ENCODE measurements at places on chromosomes 3 and 15.

GRCh38 chr3:134237454-134238145, 13.1 kb downstream of the RYK start:
- DNase-seq, result no peak

- no peak for DNase-seq
Measured at GRCh38 chr3:56916716-56917360, 115.1 kb upstream of the ARHGEF3 start.

GRCh38 chr3:39105687-39106063, 1.8 kb downstream of the GORASP1 start:
- no peak for DNase-seq

DNA sequence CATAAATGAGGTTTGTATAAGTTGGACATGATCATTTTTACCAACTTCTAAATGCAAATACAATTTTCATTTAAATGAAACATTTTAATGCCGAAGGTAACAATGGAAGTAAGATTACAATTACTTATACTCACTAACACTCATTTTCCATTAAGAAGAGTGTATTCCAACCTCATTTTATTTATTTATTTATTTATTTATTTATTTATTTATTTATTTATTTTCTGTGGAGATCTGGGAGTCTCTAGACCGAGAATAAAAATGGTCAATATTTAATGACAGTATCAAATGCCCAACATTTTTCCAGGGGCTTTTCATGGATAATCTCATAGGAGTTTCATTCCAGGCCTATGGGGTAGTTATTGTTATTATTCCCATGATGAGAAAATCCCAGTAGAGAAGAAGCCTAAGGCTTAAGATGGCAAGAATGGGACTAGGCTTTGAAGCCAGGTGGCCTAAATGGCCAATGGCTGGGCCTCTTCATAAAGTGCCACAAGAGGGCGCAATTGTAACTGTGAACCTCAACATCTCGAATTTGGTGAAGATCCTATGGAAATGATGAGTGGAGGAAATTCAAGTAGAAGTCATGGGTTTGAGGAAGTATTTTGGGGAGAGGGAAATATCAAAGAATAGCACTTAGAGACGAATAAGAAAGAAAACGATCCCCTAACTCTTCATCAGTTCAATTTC, 21.3 kb downstream of the VGLL3 start:
- DNase-seq, result no peak

DNA sequence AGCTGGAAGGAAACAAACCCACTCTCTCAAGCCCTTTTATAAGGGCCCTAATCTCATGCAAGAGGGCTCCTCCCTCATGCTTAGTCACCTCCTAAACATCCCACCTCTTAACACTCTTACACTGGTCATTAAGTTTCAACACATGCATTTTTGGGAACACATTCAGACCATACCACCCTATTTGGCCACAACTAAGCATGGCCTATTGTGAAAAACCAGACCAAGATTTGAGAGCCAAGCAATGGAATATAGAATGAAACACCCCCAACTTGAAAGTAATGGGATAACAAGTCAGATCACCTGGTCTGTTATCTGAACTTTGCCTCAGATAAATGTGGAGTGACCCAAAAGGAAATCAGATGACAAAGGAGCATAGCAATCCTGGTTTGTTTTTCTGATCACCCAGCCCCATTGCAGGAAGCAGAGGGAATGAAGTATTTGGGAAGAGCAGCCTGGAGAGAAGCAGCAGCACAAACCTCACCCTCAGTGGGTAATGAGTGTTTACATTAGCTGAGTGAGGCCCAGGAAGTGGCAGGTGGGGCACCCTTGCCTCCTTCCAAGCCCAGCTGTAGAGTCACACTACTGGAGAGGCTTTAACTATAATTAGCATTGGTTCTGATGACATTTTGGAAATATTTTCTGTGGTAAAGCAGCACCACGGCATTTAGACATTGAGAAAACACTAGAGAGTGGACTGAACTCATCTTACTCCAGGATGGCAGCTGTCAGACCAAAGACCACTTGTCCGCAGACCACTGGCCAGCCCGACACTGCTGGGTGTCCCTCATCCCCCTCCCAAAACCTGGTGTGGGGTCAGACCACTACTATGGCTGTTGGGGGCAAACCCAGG, 48.8 kb upstream of the PRTG start:
- no peak for DNase-seq

DNA sequence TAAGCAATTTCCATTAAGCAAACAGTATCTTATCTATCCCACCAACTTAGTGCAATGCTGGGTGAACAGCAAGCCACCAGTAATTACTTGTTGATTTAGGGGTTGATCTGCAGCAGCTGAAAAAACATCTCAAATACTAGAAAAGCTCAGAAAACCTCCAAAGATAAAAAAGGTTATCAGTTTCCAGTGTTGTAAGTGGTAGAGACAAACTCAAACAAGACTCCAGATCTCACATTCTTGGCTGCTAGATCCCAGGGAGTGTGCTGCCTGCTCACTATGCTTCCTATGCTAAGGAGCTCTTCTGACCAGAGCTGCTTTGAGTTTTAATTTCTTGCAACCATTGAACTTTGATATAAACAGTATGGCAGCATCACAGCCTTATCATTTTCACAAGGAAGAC, 11.3 kb downstream of the B3GALNT1 start:
- no peak for DNase-seq

GRCh38 chr15:50246631-50247030, 18.9 kb downstream of the HDC start:
- no peak for DNase-seq

All from stimulated activated CD8-positive, alpha-beta memory T cell treated with anti-CD3 and anti-CD28 coated beads, Interleukin-4, amount 100 ng/mL, for 1 hour (primary cell).